NCI-H1694 treated with DMSO at 0.1 percent for 48 hours (cell line): ENCODE measurements at places on chromosomes 1 and 21.

- DNase-seq = no peak
Observed at GRCh38 chr1:226610671-226611070, 62.1 kb downstream of the STUM start.

DNA sequence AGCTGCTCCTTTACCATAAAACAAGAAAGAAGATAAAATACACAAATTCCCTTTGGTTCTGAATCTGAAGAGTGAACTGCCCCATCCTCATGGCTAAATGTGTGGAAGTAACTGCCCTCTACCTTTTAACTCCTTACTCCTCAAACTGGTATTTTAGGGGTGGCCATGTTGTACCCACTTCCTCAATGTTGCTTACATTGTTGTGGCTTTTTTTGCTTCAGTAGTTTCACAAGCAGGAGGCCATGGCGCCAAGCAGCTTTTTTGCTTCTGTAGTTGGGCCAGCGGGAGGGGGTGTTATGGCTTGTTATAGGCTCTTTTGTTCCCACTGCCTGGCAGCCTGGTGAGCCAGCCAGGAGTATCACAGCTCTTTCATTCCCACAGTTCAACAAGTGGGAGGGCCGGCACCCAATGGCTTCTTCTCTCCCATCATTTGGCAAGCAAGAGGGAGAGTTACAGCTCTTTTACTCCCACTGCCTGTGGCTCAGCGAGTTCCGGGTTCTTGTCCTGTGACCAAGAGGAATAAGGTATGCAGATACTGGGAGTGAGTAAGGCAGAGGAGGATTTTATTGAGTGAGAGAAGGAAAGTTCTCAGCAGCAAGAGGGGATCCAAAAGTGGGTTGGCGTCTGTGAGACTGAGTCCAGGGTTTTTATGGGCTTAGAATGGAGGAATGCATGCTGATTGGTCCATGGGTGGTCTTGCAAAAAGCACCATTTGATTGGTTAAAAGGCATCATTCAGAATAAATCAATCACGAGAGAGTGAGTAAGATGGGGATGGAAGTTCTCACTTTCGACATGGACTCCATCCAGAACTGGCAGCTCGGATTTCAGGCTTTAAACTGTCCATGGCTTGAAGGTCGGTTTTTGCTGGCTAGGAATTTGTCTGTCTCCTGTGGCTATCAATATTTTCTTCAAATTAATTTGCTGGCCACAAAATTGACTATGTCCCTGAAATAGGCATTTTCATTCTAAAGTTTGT lies 429.6 kb downstream of the HLX start:
- no peak for DNase-seq

- no peak for DNase-seq
Observed at GRCh38 chr1:113659556-113659955, 99.7 kb downstream of the PHTF1 start.

GRCh38 chr21:42044871-42045495 lies 26.1 kb upstream of the UMODL1 start:
- no peak for DNase-seq

DNA sequence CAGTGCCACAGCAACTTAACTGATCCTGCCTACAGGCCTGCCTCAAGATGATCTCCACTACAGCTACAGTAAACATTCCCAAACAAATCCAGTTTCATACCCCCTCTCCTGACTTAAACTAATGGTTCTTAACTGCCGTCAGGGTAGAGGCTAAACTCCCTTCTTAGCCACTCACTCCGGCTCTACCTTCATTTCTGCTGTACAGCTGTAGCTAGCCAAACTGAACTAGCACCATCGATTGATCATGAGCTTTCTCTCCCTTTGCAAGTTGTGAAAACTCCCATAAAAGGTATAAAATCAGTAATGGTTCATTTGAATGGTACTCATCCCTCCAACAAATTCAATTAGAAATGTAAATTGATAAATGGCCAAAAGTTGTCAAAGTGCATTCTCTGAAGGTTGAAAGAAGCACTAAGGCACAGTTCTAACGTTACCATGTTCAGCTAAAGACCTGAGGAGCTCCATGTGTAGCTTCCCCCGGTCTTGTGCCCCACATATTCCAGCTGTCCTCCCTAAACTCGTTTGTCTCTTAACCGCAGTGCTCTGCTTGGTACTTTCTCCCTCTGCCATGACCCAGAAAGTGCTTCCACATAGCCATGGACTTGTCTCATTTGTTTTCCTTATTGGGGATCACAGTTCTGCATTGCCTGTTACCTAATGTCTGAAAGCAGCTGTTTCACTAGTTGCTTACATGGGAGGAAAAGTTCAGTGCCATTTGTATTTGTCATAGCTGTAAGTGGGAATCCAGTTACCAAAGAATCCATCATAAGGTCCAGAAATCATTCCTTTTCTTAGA lies 49.8 kb downstream of the DHX9 start:
- no peak for DNase-seq

GRCh38 chr1:109959974-109960744 lies 24.4 kb upstream of the AHCYL1 start:
- DNase-seq = no peak

DNA sequence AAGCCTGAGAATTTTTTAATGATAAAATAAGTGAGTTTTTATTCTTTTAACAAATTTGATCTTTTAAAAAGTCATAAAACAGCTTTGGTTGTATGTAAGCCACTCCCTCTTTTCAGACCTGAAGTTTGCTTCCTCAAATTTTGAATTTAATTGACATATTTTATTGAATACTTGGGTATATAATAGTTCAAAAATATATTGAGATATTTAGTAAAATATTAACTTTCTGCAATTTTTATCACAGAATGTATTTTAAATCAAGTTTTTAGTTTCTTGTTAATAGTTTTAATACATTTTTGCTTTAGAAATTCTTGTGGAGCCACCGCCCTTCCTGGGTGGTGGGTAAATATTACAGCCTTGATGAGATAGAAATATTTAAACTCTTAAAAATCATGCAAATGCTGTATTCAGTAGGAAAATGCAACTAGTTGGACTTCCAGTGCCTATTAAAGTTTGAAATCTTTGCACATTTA lies 867 bp downstream of the PTPRC start:
- DNase-seq = no peak

GRCh38 chr1:78834201-78834741 lies 172.3 kb downstream of the ADGRL4 start:
- DNase-seq = no peak

DNA sequence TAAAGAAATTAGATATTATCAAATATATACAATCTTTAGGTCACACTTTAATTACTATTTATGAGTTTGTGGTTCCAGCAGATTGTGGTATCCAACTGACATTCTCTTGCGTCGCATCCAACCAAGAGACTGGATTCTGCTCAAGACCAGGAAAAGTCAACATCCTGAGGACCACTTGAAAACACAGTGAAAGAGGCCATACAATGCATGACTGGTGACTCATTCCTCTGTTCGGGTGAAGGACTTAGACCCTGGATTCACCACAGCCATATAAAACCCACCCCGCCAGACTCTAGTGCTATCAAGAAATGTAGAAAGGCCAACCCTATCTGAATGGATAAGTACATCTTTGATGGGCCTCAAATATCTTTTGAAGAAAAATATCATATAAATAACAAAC lies 14.5 kb upstream of the CFHR4 start:
- DNase-seq = no peak

GRCh38 chr1:115031595-115031994 lies 2.0 kb downstream of the TSHB start:
- DNase-seq = no peak

DNA sequence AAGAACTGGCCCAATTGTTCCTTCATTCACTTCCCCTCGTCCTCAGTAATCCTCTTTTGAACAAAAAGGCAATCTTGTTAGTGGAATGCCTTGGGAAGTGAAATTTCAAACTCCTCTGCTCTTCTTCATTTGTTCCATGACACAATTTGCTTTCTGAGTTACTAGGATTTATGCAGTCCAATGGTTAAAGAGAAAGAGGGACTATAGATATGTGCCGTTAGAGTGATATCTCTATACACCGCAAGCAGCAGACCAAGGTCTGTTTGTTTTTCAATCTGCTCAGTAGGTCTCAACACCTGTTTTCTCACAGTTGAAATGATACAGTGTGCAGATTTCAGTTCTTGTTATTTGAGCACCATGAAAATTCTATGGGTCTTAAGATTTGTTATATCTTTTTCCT lies 244.0 kb downstream of the DNM3 start:
- no peak for DNase-seq

DNA sequence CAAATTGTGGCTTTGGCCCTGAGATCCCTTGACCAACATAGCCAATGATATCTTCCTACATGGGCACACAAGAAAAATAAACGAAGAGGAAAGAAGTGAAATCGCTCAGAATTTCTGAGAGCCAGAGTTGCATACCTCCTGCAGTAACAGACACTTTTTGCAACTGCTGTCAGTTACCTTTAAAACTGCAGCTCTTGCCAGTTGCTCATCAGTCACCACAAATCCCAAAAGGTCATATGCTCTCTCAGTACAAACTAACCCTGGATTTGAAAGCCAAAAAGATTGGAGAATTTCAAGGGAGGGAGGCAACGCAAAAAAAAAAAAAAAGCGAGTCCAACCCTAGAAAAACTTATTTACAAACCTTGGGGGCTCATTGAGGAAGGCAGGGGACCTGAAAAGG lies 47.2 kb upstream of the DNAH14 start:
- DNase-seq = no peak

- DNase-seq = no peak
Observed at GRCh38 chr1:43531906-43532584, 1.4 kb downstream of the PTPRF start.

DNA sequence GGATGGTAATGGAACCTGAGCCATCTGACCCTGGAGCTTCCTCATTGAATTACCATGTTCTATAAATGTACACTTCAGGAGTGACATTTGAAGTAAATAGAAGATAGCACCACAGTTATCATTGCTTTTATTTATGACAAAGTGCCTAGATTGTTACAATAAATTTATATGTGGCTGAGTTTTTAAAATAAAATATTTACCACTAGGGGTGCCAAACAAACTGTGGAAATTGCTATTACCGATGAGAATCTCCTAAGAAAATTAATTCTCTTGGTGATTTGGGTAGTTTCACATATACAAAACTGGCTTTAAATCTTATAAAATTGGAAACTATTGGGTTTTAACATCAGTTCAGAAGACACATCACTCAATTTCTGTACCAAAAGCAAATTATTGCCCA lies 1.4 kb upstream of the TNR start:
- DNase-seq = no peak

- no peak for DNase-seq
Observed at GRCh38 chr1:42305639-42306038, 29.4 kb downstream of the FOXJ3 start.

GRCh38 chr1:61523893-61524605 lies 200.9 kb downstream of the TM2D1 start:
- DNase-seq = peak; percentile 1

GRCh38 chr21:42013931-42014330 lies 3.8 kb upstream of the ZBTB21 start:
- no peak for DNase-seq

- DNase-seq = no peak
Observed at GRCh38 chr1:109725510-109725909, 13.5 kb downstream of the GSTM5 start.

DNA sequence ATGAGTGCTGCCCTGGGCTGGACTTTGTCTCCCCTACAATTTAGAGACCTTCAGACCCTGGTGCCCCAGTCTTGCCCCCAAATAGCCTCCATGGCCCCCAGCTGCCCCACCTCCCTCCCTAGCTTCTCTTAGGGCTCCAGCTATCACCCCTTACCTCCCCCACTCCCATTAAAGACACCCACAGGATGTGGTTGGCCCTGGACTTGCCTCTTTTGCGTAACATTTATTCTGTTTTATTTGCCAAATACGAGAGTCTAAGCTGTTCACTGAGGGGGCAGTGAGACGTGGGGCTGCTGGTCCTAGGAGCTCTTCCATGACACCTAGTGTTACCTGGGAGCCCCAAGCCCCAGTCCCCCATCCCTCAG lies 4.5 kb downstream of the ZC3H12A start:
- DNase-seq = no peak

DNA sequence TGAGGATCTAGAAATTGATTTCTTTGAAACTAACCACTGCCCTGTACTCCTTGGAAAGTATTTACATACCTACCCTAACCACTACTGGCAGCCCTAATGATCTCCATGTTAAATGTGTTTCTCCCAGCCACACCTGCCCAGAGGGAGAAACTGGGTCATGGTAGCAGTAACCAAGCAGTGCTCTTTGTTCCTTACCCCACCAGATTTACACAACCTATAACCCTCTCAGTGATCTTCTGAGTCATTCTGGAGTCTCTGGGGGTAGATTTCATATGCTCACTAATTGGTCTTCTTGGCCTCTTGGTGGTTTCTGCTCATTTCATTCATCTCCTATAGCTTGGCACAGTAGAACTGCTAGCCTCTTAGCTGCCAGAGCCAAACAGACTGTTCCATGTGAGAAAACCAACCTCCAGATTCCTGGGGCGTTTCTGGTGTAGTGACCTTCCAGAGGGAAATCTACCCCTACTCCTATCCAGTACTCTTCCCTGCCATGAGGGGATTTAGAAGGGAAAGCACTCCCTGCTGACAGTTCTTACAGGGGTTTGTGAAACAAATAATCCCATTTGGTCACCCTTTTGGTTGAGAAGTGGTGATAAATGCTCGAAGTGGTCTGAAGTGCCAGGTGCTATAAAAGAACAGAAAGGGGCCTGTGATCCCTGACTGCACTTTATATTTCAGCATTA lies 36.2 kb upstream of the LRIG2 start:
- no peak for DNase-seq

GRCh38 chr1:35565742-35566133 lies 7.4 kb upstream of the TFAP2E start:
- no peak for DNase-seq
